ENCODE measurements at places on chromosomes 1 and 21.
A peak's percentile ranks its signal among the peaks of the same experiment; 100 is the strongest.

DNA sequence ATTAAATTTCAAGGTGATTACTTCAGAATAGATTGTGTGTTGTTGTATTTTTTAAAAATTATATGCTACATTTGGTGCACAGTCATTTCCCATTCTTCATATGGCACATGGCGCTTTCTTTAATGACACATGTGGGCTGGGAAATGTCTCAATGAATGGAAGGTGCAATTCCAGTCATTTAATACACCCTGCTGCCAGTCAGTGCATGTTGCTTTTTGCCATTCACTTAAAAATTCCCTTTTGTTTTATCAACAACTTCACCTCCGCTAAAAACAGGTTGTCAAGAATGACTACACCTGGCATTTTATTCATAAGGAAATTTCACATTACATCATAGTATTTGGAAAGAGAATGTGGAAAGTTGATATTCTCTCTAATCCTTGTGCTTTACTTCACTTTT, 716.4 kb upstream of the ADAMTS5 start:
- no peak for DNase-seq

DNA sequence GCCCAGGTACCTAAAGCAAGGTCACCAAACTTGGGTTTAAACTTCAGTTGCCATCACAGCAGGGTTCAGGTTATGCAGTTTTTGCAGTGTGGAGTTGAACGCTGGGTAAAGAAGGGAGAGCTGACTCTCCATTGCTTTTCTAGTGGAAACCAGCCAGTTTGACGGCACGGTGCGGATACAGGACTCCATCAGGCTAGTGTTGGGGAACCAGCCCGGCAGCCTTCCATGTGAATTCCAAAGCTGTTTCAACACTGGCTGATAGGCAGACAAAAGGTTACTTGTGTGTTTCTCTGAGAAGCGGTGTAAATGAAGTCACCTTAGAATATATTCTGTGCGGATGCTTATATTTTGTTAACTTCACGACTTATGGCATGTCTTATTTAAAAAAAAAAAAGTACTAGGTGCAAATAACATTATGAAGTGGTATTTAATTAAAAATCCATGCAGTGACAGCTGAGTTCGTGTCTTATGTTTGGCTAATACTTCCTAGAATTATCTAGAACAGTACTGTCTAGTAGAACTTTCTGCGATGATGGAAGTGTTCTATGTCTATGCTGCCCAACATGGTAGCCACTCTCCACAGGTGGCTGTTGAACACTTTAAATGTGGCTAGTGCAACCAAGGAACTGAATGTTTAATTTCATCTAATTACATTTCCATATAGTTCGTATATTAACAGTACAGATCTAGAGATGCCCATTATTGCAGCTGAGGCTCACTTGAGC, 29.9 kb upstream of the RCAN3 start:
- no peak for DNase-seq

DNA sequence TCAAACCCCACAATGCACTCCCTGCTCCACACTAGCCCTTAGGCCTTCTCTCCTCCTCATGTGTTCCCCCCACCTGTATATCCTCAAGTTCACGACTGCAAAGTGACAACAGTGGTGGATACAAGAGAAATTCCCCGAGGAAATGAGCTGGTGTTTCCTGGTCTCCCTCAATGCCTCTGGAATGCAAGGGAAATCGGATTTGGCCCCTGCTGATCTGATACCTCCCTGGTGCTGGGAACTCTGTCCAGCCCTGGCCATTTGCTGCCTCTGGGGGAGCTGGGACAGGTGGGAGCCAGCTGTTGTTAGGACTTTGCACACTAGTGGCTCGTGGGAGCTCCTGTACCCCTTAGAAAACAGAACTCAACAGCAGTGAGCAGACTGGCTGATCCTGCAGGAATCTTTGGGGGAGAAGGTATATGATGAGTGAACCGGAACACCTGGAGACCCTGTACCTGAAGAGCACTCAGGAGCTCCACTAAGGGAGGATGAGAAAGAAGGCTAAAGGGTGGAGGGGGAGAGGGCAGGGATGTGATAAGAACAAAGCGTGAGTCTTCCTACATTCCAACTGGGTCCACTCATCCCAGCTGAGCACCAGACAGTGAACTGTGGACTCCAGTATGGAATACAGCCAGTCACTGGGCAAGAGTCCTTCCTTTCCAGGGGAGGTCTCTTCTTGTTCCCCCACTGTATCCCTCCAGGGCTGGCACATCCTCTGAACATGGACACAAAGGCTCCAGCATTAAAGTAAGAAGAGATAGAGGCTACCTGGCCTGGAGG, 69.3 kb downstream of the PLXNA2 start:
- no peak for DNase-seq

GRCh38 chr1:243315893-243316292, 60.1 kb downstream of the SDCCAG8 start:
- DNase-seq, result no peak

DNA sequence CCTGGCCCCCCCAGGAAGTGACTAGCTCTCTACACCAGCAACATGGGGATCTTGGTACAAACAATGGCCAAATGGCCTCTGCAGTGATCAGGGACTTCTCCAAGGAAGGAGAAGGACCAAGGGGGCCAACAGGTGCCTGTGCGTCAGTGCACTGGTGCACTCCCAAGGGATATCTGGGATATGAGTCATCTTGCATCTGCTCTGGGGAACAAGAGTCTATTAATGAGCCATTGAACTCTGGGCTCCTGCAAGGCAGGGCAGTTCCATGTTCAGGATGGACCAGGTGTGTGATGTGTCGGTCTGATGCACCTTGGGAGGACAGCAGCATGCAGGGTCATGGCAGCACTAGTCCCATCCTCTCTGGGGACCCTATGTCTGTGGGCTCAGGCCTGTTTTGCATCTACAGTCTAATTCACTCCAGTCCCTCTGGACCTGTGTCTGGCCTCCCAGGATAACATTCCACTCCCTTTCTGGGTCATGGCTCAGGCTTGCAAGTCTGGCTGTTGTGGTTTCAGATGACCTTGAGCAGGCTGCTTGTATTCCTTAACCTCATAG, 125.3 kb downstream of the TRABD2B start:
- no peak for DNase-seq

DNA sequence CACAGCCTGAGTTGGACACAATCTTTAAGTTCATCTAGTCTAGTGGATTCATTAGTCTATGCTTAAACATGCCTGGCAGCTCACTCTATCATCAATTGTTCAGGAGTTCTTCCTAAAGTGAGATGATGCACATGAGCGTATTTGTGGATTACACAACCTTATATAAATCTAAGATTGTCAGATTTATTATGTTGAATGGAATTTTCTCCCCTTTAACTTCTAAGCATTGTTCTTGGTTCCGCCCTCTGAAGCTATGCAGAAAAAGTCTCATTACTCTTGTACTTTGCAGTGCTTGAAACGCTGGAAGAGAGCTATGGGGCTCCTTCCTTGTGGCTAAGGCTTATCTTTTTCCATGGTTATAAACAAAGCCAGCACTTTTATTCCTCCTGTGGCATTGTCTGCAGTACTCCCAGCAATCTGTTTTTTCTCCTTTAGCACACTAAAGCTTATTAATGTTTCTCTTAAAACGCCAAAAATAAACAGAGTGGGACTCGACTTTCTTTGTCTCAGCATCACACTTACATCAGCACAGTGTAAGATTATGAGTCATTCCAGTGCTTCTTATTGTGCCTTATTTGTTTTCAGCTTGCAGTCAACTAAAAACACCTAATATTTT, 316.8 kb upstream of the CAMK1G start:
- DNase-seq, result no peak

- DNase-seq, result no peak
These were observed 347.4 kb downstream of the PTPRU start for GRCh38 chr1:29583727-29584126.

DNA sequence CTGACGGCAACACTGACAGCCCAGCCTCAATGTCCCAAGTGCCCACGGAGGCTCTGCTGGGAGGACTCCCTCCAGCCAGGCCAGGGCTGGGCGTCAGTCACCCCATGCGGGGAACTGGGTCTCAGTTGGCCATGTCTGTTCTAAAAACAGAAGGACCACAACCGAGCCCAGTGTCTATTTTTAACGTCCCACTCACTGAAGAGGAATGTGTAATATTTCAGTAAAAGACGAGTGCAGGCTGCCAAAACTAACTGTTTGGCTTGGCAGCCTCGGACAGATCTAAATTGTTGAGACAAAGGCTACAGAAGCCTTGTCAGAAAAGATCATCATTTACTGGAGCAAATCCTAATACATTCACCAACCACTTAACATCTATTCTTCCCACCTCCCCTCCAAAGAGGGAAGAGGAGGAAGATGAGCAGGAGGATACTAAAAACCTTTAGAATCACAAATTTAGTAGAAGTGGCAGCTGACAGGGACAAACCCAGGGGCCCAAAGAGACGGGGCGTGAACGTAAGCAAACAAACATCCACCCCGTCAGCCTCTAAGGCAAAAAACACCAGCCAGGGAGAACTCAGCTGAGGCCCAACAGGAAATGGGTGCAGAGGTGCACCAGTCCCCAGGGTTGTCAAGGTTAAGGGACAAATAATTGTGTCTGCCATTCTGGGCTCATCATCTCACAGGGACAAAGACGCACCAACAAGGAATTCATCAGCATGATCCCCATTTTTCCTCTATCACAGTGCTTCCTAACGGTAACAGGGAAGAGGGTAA, 18.7 kb downstream of the C1orf198 start:
- DNase-seq, result no peak

- DNase-seq, result no peak
These were observed 720 bp upstream of the BSDC1 start for GRCh38 chr1:32394890-32395432.

DNA sequence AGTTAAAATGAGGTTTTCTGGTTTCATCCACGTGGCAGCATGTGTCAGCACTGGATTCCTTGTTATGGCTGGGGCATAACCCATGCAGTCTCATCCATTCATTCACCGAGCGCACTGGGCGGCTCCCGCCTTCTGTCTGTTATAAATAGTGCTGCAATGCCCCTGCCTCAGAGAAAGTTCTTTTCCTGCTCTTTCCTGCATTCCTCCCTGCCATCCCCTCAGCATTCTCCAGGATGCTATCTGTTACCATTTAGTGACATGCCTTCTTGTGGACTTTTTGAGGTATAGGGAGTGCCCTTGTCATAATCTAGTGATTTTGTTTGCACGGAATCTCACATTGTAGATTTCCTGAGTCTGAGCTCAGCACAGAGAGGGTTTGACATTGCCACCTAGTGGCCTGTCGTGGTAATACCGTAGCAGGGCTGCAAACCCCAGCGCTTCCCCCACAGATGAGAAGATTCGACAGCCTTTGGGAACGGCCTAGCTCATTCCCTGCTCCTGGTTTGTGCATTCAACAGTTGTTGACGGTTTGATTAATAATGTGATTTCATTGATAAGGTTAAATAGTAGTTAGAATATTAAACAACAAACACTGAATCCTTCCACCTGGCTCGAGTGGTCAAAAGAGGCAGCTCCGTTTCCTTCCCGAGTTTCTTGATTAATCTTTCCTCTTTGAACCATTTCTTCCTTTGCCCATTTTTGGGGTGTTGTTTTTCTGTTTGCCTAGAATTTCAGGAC, 46.3 kb downstream of the UMODL1 start:
- DNase-seq, result peak; percentile 18

DNA sequence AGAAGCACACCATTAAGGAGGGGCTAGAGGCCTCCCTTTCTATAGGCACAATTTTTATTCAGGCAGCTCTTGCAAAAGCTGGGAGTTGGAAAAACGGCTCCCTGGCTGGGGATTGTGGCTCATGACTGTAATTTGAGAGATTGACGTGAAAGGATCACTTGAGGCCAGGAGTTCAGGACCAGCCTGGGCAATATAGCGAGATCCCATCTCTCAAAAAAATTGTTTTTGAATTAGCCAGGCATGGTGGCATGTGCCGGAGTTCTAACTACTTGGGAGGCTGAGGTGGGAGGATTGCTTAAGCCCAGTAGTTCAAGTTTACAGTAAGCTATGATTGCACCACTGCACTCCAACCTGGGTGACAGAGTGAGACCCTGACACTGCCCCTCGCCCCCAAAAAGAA, 23.9 kb upstream of the NRDC start:
- no peak for DNase-seq

DNA sequence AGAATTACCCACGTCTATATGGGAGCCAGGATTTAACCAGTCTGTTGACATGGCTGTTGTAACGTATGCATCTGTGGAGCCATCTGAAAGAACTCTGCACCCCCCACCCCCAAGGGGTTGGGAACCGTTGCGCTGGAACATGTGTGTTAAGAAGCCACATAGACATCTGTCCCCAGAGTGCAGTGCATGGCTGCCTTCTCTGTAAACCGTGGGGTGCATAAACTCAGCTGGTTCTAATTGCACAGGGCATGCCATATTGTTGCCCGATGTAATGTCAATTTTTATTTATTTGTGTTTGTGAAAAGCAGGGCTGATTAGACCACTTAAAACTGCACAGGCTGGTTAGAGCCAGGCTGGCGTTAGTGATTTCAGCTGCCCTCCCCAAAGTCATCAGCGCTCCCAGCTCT, 70.1 kb upstream of the ROR1 start:
- DNase-seq, result no peak

DNA sequence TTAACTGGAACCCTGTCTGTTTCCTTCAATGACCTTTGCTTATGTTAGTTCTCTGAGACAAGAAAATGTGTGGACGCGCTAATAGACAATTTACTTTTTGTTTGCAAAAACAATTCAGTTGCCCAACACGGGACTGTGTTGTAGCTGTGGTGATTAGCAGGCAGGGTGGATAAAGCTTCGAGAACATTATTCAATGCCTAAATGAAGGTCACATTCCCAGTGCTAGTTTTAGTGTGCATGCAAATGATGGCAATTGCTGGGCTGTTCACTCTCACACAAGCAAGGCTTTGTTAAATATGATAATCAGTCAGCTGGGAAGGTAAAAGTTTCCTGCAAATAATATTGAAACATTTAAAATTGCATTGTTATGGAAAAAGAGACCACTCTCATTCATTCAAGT, 188.4 kb downstream of the BACH1 start:
- no peak for DNase-seq

GRCh38 chr21:38351961-38352521, 95.2 kb downstream of the KCNJ15 start:
- no peak for DNase-seq

- no peak for DNase-seq
These were observed 136.5 kb upstream of the POU3F1 start for GRCh38 chr1:38183096-38183495.

- DNase-seq, result no peak
These were observed 9.5 kb downstream of the ERG start for GRCh38 chr21:38488640-38489270.

DNA sequence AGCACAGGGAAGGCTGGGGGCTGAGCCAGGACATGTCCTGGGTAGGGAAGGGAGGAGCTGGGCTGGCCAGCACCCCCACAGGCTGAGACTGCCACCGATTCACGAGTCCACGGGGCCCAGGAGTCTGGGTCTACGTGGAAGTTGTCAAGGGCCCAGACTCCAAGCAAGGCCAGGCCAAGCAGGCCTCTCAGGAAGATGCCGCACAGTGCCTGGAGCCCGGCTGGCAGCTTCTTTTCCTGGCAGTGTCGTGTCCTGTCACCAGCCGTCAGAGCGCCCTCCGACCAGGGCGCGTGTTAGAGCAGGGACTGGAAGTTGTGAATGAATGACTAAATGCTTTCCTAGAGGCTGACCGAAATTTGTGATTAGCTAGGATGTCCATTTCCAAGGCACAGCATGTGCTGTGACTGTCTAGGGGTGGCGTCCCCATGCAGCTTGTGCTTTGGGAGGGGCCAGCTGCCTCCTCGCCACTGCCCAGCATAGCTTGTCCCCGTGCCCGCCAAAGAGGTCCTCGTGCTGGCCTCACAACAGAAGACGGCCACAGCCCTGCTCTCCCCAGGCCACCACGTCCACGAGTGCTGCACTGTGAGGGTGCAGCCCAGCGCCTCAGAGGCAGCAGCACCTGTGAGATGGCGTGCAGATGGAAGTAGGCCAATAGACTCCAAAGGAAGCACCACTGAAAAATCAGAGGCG, 147.4 kb upstream of the COL6A1 start:
- no peak for DNase-seq

- no peak for DNase-seq
These were observed 83.0 kb downstream of the COLGALT2 start for GRCh38 chr1:183954496-183954895.

Measured in activated CD8-positive, alpha-beta memory T cell treated with anti-CD3 and anti-CD28 coated beads for 1 hour (primary cell).